Trophoblast cell (in vitro differentiated cells and primary cell): ENCODE measurements at places on chromosomes 5 and 9.

DNA sequence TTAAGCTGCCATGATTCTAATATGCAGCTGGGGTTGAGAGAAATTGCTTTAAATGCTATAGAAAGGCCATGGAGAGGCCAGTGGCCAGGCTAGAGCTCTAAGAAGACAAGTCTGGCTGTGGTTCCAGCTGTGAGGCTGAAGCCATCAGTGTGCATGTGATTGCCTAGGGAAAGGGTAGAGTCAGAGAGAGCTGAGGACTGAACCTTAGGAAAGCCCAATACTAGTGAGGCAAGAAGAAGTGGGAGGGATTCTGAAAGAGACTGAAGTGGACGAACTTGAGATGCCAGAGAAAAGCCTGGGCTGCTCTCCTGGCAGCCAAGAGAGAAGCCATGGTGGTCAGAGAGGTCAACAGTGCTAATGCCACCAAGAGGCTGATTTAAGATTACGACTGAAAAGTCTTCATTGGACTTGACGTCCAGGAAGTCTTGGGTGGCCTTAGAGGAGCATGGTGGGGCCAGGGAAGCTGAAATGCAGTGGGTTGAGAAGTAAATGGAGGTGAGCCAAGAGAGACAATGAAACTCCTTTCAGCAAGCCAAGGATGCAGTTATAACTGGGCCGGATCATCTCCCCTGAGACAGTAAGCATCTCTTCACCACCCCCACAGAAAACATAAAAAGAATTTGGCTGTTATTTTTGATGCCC, 133.2 kb downstream of the TMEM174 start:
- H3K27me3 ChIP-seq, result peaks cover 34% of the 10 kb centered on the region
- no peaks in the 10 kb centered on the region for H3K36me3 ChIP-seq
- peaks cover 13% of the 10 kb centered on the region for H3K4me1 ChIP-seq

GRCh38 chr9:22214021-22214420, 204.9 kb upstream of the CDKN2B start:
- H3K4me3 ChIP-seq, result no peak overlapping the region
- DNase-seq, result no peak
- H3K4me1 ChIP-seq, result no peaks in the 10 kb centered on the region

GRCh38 chr9:131214876-131215275, 61.4 kb downstream of the FAM78A start:
- H3K27ac ChIP-seq, result no peak overlapping the region
- no peaks in the 10 kb centered on the region for H3K4me1 ChIP-seq
- H3K27me3 ChIP-seq, result no peaks in the 10 kb centered on the region
- H3K36me3 ChIP-seq, result peaks cover 11% of the 10 kb centered on the region

GRCh38 chr5:26847041-26847736, 191.2 kb downstream of the CDH9 start:
- H3K27ac ChIP-seq, result no peak overlapping the region
- H3K4me1 ChIP-seq, result peaks cover 3% of the 10 kb centered on the region
- DNase-seq, result peak; percentile 66
- H3K36me3 ChIP-seq, result no peaks in the 10 kb centered on the region

DNA sequence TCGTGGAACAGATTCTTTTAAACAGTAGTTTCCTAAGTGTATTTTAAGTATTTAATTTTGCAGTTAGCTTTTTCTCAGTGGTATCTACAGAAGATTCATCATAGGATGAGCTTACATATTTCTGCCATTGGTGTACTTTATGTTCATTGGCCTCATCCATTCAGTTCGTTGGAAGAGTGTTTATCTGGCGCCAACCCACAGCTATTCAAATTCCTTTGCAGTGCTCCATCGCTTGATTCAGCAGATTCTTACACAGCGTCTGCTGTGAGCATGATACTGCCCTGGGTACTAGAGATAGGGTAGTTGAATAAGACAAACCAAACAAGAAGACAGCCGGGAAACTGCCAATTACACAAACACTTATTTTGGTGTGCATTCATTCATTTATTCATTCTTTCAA, 55.1 kb downstream of the NUP214 start:
- H3K36me3 ChIP-seq, result peaks cover 14% of the 10 kb centered on the region
- peak; percentile 83 for DNase-seq
- H3K4me1 ChIP-seq, result peaks cover 5% of the 10 kb centered on the region
- H3K27me3 ChIP-seq, result no peaks in the 10 kb centered on the region
- no peak overlapping the region for H3K4me3 ChIP-seq

GRCh38 chr5:54313311-54314270, 3.2 kb upstream of the ARL15 start:
- H3K4me1 ChIP-seq, result no peaks in the 10 kb centered on the region
- no peak for DNase-seq
- no peaks in the 10 kb centered on the region for H3K36me3 ChIP-seq
- H3K4me3 ChIP-seq, result no peak overlapping the region
- H3K27ac ChIP-seq, result no peak overlapping the region
- H3K27me3 ChIP-seq, result no peaks in the 10 kb centered on the region

DNA sequence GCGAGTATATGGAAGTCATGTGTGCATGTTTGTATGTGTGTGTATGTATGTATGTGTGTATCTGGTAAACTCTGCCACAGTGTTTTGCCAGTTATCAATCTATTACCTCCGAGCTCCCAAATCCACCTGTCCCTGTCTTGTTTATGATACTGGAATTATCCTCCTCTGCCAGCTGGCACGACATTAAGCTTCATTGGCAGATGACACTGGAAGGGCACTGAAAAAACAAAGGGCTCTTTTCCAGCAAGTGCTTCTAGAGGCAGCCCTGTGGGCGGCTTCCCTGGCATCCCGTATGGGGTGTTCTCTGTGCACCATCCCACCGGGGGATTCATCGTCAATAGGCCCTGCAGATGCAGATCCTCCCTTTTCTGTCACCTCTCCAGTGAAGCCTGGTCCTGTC, 221.5 kb downstream of the MSX2 start:
- no peaks in the 10 kb centered on the region for H3K27me3 ChIP-seq
- H3K36me3 ChIP-seq, result no peaks in the 10 kb centered on the region
- H3K27ac ChIP-seq, result no peak overlapping the region
- H3K4me1 ChIP-seq, result peaks cover 4% of the 10 kb centered on the region
- DNase-seq, result no peak

DNA sequence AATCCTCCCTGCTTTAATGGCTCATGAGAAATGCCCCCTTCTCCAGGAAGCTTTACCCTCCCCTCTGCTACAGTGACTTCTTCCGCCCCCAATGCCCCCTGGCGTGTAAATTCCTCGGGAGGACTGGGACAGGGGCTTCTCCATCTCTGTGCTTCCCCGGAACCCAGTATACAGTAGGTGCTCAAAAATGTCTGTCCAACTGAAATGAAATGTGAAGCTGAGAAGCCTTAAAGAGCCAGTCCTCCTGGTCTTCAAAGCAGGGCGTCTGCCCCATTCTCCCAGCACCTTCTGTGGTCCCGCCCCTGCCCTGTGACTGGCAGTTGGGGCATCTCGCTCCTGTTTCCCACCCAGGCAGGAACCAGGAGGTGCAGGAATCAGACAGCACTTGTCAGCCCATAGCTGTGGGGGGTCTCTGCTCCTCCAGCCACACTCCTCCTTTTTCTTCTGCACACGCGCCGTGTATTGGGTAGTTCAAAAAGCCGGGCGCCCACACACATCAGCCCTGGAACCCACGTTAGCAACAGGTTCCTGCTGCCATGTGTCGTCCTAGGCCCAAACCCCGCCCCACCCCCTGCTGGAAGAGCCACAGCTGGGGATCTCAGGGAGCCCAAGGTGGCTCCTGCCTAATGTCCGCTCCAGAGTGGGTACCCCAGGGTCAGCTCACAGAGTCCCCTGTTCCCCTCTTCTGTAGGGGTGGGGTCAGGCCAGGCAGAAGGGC, 16.0 kb downstream of the FIBCD1 start:
- DNase-seq, result no peak
- no peak overlapping the region for H3K27ac ChIP-seq
- no peaks in the 10 kb centered on the region for H3K27me3 ChIP-seq
- no peaks in the 10 kb centered on the region for H3K36me3 ChIP-seq
- H3K4me1 ChIP-seq, result peaks cover 3% of the 10 kb centered on the region

DNA sequence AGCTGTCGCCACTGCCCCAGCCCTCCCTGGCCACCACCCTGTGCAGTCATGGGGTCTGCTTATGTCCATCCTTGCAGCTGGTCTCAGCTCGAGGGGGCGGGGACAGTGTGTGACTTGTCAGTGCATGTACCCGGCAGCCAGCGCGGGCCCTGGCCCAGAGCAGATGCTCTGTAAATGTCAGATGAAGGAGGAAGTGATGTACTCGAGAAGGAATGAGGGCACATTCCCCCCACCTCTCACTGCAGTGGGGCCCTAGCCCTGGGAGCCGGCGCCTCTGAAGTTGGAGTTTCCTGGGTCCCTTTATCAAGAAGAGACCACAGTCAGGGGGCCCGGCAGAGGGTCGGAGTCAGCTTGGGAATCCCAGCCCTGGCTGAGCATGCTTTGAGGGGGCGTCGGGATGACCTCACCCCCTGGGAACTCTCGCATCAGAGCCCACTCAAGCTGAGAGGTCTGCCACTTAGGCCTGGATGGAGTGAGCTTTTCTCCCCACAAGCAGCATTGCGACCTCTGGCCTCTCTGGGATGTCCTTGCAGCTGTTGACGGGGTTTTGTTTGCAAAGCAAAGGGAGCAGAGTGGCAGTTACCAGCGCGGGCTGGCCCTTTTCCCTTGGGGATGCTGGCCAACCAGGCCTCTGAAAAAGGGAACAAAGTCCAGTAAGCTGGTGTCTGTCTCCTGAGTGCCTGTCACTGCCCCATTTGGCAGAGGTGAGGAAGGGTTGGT, 19.0 kb downstream of the NEURL1B start:
- H3K36me3 ChIP-seq, result no peaks in the 10 kb centered on the region
- H3K27me3 ChIP-seq, result no peaks in the 10 kb centered on the region
- DNase-seq, result no peak
- H3K4me1 ChIP-seq, result peaks cover 5% of the 10 kb centered on the region
- H3K4me3 ChIP-seq, result no peak overlapping the region

DNA sequence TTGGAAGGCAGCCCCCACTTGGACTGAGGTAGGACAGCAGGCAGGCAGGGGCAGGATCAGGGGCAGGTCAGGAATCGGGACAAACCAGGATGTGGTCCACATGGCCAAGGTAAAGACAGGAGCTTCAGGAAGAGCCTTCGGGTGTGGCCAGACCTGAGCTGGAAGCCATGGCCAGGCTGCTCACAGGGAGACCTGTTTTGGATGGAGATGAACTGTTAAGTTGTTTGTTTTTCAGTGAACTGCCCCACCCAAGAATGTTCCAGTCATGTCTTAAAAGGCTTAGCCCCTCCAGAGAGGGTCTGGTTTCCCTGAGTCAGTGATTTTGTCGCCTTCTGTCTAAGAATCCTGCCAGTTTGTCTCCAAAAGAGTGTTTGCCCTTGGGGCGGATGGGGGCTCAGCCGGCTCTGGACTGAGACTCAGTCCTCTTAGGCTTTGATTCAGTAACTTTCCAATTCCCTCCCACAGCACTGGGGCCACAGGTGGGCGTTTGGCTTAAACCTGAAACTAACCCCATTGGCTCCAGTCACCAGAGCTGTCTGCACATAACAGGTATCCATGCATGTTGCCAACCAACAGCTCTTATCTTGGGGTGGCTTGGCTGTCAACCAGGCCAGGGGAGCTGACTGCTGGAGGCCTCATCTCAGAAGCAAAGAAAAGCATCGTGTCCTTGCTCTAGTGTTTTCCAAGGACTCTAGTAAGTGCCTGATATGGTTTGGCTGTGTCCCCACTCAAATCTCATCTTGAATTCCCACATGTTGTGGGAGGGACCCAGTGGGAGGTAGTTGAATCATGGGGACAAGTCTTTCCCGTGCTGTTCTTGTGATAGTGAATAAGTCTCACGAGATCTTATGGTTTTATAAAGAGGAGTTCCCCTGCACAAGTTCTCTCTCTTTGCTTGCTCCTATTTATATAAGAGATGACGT, 11.3 kb upstream of the ANKH start:
- no peak for DNase-seq
- H3K36me3 ChIP-seq, result no peaks in the 10 kb centered on the region
- H3K4me3 ChIP-seq, result no peak overlapping the region
- no peaks in the 10 kb centered on the region for H3K27me3 ChIP-seq

GRCh38 chr5:113703266-113703665, 189.8 kb downstream of the YTHDC2 start:
- no peaks in the 10 kb centered on the region for H3K4me1 ChIP-seq
- DNase-seq, result no peak

DNA sequence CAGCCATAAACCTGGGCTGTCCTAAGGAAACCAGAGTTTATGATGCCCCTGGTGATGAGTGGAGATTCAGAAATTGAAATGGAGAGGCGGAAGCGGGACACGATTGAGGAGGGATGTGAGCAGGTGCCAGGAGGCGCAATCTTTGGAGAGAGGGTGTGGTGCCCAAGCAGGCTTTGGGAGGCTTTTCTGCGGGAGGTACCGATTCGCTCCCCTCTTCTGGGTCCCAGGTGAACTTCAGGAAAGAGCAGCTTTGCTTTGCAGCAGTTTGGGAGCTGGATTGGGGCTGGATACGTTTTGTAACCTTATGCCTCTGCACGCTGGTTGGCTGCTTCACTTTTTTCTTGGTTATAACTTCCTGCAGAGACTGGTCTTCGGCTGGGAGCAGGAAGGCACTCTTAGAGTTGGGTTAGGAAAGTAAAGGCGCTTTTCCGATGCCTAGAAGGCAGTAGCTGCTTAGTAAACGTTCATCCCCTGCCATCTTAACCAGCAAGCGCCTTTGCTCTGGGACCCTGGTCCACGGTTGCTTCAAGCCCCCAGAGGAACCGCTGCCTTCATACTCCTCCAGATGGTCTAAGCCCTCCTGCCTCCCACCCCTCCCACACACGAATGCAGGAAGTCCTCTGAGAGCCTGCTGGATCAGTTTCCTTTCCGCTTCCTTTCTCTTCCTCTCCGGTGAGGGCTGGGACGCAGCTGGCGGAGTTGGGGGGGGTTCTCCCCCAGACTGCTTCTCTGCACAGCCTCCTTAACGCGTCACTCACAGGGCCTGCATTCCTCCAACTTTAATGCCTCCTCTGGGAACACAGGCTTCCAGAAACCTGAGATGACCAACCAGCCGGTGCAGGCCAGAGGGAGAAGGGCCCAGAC, 15.2 kb upstream of the NEK6 start:
- H3K36me3 ChIP-seq, result no peaks in the 10 kb centered on the region
- DNase-seq, result no peak
- no peak overlapping the region for H3K27ac ChIP-seq
- H3K27me3 ChIP-seq, result no peaks in the 10 kb centered on the region
- H3K4me1 ChIP-seq, result peaks cover 7% of the 10 kb centered on the region

GRCh38 chr5:161391016-161391415, 155.5 kb downstream of the GABRB2 start:
- no peaks in the 10 kb centered on the region for H3K4me1 ChIP-seq
- H3K27me3 ChIP-seq, result no peaks in the 10 kb centered on the region
- H3K27ac ChIP-seq, result no peak overlapping the region
- no peaks in the 10 kb centered on the region for H3K36me3 ChIP-seq
- no peak overlapping the region for H3K4me3 ChIP-seq

DNA sequence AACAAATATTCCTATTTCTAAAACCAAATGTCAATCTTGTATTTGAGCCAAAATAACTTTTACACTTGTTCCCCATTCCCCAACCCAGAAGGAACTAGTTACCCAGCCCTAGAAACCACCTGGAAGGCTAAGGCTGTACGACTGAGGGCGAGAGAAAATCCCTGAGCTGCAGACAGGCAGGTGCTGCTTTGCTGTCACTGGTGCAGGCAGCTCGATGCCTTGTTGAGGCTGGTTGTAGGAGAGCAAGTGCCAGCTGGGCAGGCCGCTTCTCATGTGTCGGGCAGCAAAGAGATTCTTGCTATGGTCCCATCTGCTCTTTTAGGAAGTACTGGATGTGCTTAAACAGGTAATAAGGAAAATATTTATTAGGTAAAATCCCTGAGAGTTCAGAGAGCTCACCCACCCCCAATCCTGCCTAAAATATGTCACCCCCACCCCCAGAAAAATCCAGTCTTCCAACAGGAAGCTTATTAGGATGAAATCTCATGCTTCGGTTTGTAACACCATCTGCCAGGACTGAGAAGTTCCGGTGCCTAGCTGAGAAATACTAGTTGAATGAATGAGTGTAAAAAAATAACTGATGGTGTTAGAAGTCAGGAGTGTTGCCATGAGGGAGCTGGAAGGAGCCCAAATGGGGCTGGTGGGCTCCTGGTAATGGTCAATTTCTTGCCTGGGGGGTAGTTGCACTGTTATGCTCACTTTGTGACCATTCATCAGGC, 91.1 kb upstream of the DMRT1 start:
- peaks cover 31% of the 10 kb centered on the region for H3K36me3 ChIP-seq
- no peaks in the 10 kb centered on the region for H3K27me3 ChIP-seq
